Stimulated activated CD4-positive, alpha-beta T cell treated with anti-CD3 and anti-CD28 coated beads, Interleukin-15, amount 100 ng/mL, for 48 hours (primary cell): ENCODE measurements at places on chromosomes 13 and 19.

GRCh38 chr19:35764432-35765315, 6.7 kb downstream of the PROSER3 start:
- DNase-seq, result no peak

- no peak for DNase-seq
Measured at GRCh38 chr19:49798574-49798973, 14.5 kb downstream of the FUZ start.

- no peak for DNase-seq
Measured at GRCh38 chr19:5711713-5712161, 8.2 kb downstream of the LONP1 start.

DNA sequence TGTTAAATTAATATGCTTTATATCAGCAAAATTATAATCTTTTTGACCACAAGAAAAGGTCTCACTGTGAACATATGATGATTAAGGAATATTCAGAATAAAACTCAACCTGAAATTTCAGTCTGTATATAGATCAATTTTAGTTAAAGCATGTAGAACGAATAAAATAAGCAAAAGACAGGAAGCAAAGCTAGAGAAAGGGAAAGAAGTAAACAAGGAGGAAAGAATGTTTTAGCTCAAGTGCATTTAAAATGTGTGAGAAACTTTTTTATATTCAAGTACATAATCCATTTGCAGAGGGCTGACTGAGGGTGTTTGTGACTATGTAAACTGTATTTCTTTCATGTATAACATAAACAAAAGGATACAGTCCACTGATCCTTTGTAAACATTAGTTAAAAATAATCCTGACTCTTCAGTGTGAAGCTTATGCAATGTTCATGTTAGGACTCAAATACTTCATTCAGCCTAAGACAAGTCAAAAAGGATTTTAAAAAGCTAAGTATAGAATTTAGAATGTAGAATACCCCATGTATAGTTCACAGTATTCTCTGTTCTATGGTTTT, 472.1 kb downstream of the DIAPH3 start:
- no peak for DNase-seq

DNA sequence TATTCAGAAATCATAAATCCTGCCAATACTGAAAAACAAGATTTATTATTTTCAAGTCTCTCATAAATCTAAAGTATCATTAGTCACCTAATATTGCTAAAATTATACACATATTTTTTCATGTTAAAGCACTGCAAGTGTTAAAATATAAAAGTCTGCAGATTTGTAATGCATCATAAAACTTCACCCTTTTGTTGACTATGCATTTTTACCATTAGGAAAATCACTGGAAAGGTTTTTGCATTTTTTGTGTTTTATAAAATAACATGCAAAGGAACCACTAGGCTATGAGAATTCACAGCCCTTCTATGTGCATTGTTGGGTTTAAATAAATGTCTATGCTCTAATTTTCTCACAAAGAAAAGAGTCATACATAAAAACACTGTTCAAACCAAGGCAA, 407.3 kb downstream of the DACH1 start:
- no peak for DNase-seq

- no peak for DNase-seq
Measured at GRCh38 chr13:109271061-109271460, 515.3 kb downstream of the IRS2 start.

DNA sequence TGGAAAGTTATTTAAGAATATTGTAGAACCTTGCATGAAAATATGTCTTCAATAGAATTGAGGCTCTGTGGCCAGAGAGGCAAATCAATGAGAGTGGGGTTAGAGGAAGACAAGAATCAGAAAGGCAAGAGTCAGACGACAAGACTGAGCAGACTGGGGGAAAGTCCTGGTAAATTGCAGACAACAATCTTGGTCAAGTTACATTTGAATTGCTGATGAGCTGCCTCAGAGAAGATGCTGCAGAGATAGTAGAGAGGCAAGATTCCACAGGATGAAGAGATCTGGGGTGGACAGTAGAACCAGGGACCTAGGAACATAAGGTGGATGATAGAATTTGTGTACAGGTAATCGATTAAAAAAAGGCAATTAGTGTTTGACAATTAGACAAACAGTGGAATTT, 133.8 kb downstream of the RXFP2 start:
- DNase-seq, result no peak

- no peak for DNase-seq
Measured at GRCh38 chr13:21528616-21529015, 69.5 kb upstream of the ZDHHC20 start.

- DNase-seq, result peak; percentile 16
Measured at GRCh38 chr13:102870677-102871415, 25.0 kb downstream of the ERCC5 start.

- DNase-seq, result no peak
Measured at GRCh38 chr19:48696353-48697010, 711 bp downstream of the FUT2 start.
